ENCODE measurements at places on chromosomes 4 and X.

DNA sequence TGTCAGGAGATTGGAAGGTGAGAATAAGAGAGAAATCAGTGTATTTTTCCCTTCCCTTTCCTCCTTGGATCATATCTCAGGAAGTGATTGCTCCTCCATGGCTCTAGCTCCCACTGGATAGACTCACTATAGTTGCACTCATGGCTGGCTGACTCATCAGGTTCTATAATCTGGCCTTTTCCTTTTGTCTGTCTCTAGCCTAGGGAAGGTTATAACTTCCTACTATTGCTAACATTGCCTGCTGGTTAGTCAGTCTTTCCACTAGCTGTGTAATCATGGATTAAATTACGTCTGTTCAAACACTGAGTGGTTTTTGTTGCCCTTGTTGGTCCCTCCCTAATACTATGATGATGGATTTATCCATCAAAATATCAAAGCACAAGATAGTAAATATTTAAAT, 195.5 kb upstream of the VEGFC start:
- DNase-seq: no peak

DNA sequence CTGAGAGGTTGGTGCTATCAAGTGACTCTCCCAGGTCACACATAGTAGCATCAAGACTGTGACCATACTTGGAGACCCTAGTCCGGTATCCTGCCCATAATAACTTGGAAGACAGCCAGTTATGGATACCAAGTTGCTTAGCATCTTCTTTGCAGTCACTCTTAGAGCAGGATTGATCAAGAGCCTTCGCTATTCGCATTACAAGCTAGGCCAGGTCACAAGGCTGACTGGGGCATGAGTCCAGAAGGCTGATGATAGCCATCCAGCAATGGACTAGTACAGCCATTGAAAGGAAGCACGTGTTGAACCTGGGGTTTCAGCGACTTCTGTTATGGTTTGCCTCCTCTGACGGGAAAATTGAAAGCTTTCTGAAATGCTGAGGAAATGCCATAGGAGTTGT, 157.6 kb downstream of the POLA1 start:
- no peak for DNase-seq

GRCh38 chr4:3796960-3797359, 30.8 kb downstream of the ADRA2C start:
- DNase-seq: no peak

- DNase-seq: no peak
These were observed 134.9 kb upstream of the GRIA3 start for GRCh38 chrX:123049071-123049625.

GRCh38 chrX:29666366-29666765, 549.0 kb upstream of the MAGEB2 start:
- no peak for DNase-seq

DNA sequence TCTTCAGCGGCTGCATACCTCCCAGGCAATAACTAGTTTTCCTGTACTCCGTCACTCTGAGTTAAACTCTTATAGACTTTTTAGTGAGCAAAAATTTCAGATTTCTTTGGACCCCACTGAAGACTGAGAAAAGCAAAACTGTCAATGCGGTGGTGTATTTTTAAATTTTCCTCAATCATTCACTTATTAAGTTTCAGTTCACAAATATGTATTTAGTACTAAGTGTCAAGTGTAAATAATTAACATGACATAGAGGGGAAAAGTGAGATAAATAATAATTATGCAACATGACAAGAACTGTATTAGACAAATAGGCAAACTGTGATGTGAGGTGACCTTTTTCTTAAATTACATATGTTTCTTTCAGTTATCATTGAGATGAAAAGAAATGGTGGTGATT, 124.4 kb downstream of the NAF1 start:
- no peak for DNase-seq

DNA sequence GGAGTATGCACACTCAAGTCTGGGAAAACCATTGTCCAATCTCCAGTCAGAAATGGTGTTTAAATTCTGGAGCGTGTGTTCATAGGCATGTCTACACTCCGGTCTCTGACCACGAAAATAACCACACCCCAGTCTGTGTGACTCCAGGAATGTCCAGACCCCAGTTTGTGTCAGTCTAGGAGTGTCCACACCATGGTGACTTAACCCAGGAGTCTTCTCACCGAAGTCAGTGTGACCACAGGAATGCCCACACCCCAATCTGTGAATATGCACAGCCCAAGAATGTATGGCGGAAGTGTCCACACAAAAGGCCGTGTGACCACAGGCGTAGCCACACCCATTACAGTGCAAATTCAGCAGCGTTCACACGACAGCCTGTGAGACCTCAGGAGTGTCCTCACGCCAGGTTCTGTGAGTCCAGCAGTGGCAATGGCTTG, 11.4 kb downstream of the FTSJ1 start:
- DNase-seq: no peak

- DNase-seq: no peak
These were observed 20.5 kb downstream of the MGST2 start for GRCh38 chr4:139686130-139686529.

DNA sequence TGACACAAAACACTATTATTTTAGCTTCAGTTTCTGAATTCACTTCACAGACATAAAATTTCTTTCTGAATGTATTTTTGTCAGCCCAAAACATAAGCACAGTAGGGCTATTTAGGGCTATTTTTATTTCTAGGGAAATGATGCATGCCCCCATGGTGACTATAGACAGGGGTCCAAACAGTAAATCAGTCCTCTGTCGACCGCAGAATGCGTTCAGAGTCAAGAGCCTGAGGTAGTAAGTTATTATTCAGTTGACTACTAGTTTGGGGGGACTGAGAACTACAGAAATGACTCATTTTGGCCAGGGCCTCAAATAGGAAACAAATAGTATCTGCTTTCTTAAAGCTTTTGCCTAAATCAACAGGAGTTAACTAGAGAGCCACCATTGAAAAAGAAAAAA, 414.4 kb downstream of the AFF2 start:
- no peak for DNase-seq

GRCh38 chr4:155692361-155692760, 25.7 kb downstream of the GUCY1A1 start:
- DNase-seq: no peak

- no peak for DNase-seq
These were observed 18.6 kb upstream of the ARSJ start for GRCh38 chr4:113998079-113998478.

- DNase-seq: no peak
These were observed 245.0 kb upstream of the IGFBP7 start for GRCh38 chr4:57355101-57355665.

DNA sequence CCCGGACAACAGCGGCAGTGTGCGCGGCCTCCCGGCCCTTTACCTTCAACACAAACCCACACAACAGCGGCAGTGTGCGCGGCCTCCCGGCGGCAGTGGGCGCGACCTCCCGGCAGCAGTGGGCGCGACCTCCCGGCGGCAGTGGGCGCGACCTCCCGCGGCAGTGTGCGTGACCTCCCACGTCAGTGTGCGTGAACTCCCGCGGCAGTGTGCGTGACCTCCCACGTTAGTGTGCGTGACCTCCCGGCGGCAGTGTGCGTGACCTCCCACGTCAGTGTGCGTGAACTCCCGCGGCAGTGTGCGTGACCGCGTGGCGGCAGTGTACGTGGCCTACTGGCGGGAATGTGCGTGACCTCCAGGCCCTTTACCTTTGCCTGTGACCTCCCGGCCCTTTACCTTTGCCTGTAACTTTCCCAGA, 576.6 kb upstream of the FRG1 start:
- no peak for DNase-seq

- DNase-seq: no peak
These were observed 139.8 kb downstream of the CLCN4 start for GRCh38 chrX:10296576-10296975.

GRCh38 chr4:150010525-150011126, 67.6 kb upstream of the DCLK2 start:
- peak; percentile 5 for DNase-seq

DNA sequence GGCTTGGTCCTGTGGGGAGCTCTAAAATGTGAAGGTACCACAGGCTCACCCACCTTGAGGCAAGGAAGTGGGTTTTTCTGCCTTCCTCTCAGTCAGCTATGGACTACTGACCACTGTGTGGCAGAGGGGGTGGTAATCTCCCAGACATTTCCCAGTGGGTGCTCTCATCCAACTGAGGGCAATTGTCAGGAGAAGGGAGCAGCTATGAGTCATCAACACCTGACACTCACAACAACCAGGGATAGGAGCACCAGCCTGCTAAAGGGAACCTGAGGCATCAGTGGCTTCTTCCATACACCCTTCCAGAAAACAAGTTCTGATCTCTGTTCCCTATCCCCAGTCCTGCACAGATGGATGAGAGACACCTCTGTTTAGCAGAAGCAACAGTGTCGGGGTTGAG, 468.8 kb downstream of the BCOR start:
- DNase-seq: no peak

DNA sequence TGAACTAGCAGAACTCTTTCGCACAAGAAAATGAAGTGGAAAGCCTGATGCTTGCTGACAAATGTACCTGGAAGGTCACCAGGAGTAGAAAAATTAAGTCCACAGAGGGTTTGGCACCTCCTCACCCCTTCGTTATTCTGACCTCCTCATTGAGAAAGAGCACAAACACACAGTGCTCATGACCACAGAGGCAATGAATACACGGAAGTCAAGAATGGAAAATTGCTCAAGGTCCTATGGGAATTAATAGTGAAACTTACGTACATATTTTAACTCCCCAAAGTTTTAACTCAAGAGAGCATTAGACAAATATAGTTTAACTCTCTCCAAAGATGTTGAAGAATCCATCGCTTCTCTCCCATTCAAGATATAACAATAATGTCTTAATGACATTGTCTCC, 83.6 kb upstream of the CAMK2D start:
- DNase-seq: no peak

GRCh38 chr4:153582954-153583702, 101.0 kb upstream of the TLR2 start:
- no peak for DNase-seq

DNA sequence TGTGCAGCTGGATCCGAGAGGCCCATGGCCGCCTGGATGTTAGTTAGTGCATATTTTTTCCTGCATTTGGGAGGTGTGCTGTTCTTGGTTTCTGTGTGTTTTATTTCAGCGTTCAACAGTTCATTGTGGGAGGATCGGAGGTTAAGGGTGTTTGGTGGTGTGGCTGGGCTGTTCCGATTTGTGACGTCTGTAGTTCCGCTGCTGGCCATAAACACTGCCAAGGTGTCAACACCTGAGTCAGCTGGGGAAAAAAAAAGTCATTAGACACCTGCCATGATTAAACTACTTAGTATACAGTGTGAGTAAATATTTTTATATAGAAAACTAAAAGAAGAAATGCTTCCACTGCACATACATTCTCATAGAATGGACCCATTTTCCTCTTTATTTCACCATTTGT, 200.2 kb downstream of the APBB2 start:
- DNase-seq: no peak

- DNase-seq: no peak
These were observed 6.5 kb upstream of the EXOSC9 start for GRCh38 chr4:121794505-121795188.

DNA sequence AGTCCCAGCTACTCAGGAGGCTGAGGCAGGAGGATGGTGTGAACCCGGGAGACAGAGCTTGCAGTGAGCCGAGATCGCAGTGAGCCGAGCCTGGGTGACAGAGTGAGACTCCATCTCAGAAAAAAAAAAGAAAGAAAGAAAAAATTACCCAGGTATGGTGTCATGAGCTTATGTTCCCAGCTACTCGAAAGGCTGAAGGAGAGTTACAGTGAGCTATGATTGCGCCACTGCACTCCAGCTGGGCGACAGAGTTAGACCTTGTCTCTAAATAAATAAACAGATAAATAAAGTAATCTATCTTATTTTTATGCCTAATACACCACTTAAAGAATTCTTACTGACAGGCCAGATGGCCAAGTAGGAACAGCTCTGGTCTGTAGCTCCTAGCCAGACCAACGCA, 73.0 kb downstream of the SLC39A8 start:
- no peak for DNase-seq

DNA sequence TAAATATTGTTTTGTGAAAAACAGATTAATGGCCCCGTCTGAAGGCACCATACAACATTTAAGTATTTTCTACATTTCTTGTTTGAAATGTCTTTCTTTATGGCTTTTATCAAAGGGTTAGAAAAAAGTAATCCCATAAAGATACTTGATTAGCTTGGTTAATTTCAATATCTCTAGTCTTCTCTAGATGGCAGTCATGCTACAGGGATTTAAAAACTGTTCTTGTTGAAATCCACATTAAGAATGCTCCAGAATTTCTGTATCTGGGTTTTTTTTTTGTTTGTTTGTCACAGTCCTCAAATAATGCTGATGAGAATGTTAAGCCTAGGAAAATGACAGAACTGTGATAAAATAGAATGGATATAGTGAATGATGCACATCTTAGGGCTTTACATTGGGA, 109.0 kb upstream of the AADAT start:
- no peak for DNase-seq

GRCh38 chrX:22015139-22015750, 16.9 kb upstream of the PHEX start:
- no peak for DNase-seq

DNA sequence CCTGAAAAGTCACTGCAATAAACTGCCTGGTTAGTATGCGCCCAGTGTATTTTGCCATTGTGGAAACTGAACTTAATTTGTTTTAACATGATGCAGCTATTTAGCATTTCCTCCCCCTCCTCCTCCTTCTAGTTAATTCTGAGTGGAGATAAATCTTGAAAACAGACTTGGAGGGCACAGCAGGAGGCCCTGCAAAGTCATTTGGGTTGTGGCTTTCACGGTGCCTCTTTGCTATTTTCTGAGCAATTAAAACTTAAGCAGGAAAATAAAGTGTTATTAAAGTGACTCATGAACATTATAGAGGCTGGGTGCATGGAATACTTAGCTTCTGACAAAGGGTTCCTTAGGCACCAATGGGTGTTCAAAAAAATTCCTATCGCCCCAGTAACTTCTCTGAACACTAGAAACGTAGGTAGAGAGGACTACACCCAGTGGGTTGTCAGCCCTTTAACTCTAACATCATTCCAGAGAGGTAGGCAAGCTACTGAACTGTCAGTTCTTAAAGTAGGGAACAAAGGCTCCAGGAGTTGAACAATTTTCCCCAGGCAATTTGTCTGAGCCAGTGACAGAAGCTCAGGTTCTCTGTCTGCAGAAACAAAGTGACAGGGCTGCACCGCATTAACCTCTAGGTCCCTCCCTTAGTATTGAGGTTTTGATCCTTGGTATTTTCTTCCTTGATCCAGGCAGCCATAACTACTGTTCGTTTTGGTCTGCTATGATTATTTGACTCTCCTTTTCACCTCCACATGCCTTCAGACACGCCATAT, 158.3 kb upstream of the KIT start:
- no peak for DNase-seq

- no peak for DNase-seq
These were observed 2464.6 kb downstream of the PCDH7 start for GRCh38 chr4:33184657-33185290.

DNA sequence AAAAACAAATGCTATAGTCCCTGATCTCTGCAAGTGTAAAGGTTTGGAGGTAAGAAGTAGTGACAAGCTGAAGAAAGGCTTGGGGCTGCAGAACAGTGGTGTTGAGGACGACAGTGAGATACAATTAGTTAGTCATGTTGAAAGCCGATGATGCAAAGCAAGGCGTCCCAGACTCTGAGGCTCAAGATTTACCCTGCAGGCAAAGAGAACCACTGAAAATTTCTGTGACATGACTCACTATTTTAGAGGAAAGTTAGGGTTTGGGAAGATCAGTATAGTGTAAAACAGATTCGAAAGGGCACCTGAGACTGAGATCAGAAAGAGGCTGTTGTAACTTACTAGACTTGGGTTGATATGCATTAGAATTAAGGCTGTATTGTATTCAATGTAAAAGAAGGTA, 281.3 kb upstream of the FTHL17 start:
- DNase-seq: no peak

- no peak for DNase-seq
These were observed 1147.1 kb downstream of the STIM2 start for GRCh38 chr4:28007693-28008092.

GRCh38 chr4:86579941-86580340, 14.2 kb upstream of the PTPN13 start:
- no peak for DNase-seq
